SK-N-SH (cell line): ENCODE measurements at places on chromosomes 7 and 10. TPM values are rescaled to one million over a fixed set of nuclear protein-coding genes. Genes with fewer than 3 reads are reported as not detected.
A peak's percentile ranks its signal among the peaks of the same experiment; 100 is the strongest.

The NRP1 gene
- 129 and 149 TPM in 2 replicates for polyA plus RNA-seq

GRCh38 chr10:99888622-99889021 lies 106.2 kb downstream of the ABCC2 start:
- H3K27me3 ChIP-seq = no peaks in the 10 kb centered on the region
- peaks cover 80% of the 10 kb centered on the region for H3K36me3 ChIP-seq
- H3K4me1 ChIP-seq = peaks cover 12% of the 10 kb centered on the region; the same call in 1 of the 2 replicates
- peak overlapping the region; percentile 23; the same call in 1 of the 2 replicates for H3K27ac ChIP-seq
- no peak for DNase-seq

- no peaks in the 10 kb centered on the region for H3K36me3 ChIP-seq
- no peak for DNase-seq
- H3K4me3 ChIP-seq = no peak overlapping the region
Observed at GRCh38 chr7:72337390-72338167, 74.6 kb downstream of the CALN1 start.

DNA sequence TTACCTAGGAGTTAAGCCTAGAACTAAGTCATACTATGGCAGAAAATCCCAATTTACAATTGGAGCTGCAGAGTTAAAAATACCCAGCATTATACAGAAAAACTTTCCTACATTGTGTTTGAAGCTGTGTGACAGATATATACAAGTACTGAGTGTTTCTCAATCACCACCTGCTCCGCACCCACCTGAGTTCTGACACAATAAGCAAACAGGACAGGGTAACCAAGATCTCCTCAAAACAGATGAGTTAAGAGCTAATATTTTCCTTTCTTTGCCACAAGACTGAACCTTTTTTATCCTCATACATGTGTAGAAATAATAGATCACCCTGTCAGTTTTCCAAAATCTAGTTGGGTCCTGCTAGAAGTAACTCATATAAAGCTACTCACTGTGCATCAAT lies 186.3 kb downstream of the DOCK4 start:
- H3K27ac ChIP-seq = no peak overlapping the region
- no peak for DNase-seq
- H3K27me3 ChIP-seq = no peaks in the 10 kb centered on the region
- no peak overlapping the region for H3K4me3 ChIP-seq

GRCh38 chr7:143379611-143380259 lies 1.4 kb upstream of the ZYX start:
- H3K4me3 ChIP-seq = peak overlapping the region; percentile 79
- DNase-seq = peak; percentile 46
- no peaks in the 10 kb centered on the region for H3K27me3 ChIP-seq
- H3K27ac ChIP-seq = peak overlapping the region; percentile 91
- H3K4me1 ChIP-seq = peaks cover 20% of the 10 kb centered on the region; the same call in 1 of the 2 replicates

GRCh38 chr10:1249142-1249920 lies 193.1 kb downstream of the WDR37 start:
- DNase-seq = no peak
- H3K36me3 ChIP-seq = no peaks in the 10 kb centered on the region
- H3K27me3 ChIP-seq = no peaks in the 10 kb centered on the region

The FAM200A gene
- polyA plus RNA-seq = 6.2 and 8.2 TPM in 2 replicates

- no peak overlapping the region for H3K27ac ChIP-seq
- no peak overlapping the region for H3K4me3 ChIP-seq
- H3K4me1 ChIP-seq = no peaks in the 10 kb centered on the region
- H3K27me3 ChIP-seq = no peaks in the 10 kb centered on the region; the same call in 1 of the 2 replicates
- no peak for DNase-seq
Observed at GRCh38 chr10:67539312-67539711, 156.7 kb downstream of the CTNNA3 start.

DNA sequence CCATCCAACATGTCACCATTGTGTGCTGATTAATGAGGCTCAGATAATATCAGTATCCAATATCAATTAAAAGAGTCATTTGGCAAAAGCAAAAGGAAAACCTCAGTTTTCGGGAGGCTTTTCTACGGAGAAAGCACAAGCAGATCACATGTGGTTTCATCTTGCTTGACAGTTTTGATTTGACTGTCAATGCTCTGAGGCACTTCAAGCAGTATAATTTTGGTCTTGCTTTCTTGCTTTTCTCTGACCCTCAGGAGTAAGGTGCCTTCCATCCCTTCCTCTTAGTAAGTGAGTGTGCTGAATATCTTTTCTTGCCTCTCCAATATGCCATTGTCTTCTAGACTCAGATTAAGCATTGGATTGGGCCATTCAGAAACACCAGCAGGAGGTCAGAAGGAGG lies 115.5 kb upstream of the CALCR start:
- H3K27me3 ChIP-seq = no peaks in the 10 kb centered on the region
- DNase-seq = no peak
- H3K36me3 ChIP-seq = no peaks in the 10 kb centered on the region
- H3K4me1 ChIP-seq = no peaks in the 10 kb centered on the region
- no peak overlapping the region for H3K27ac ChIP-seq
- no peak overlapping the region for H3K4me3 ChIP-seq

The SH2D4B gene
- polyA plus RNA-seq = not detected in 2 replicates

GRCh38 chr7:22268884-22269421 lies 88.0 kb downstream of the RAPGEF5 start:
- H3K4me1 ChIP-seq = no peaks in the 10 kb centered on the region
- no peaks in the 10 kb centered on the region for H3K27me3 ChIP-seq
- DNase-seq = no peak
- H3K4me3 ChIP-seq = no peak overlapping the region
- no peaks in the 10 kb centered on the region for H3K36me3 ChIP-seq

- H3K27ac ChIP-seq = no peak overlapping the region
- H3K4me1 ChIP-seq = peaks cover 9% of the 10 kb centered on the region; the same call in 1 of the 2 replicates
- H3K36me3 ChIP-seq = no peaks in the 10 kb centered on the region
- H3K27me3 ChIP-seq = no peaks in the 10 kb centered on the region
- DNase-seq = peak; percentile 94
- H3K4me3 ChIP-seq = peak overlapping the region; percentile 56
Observed at GRCh38 chr10:96374985-96375830, 16.4 kb upstream of the OPALIN start.

DNA sequence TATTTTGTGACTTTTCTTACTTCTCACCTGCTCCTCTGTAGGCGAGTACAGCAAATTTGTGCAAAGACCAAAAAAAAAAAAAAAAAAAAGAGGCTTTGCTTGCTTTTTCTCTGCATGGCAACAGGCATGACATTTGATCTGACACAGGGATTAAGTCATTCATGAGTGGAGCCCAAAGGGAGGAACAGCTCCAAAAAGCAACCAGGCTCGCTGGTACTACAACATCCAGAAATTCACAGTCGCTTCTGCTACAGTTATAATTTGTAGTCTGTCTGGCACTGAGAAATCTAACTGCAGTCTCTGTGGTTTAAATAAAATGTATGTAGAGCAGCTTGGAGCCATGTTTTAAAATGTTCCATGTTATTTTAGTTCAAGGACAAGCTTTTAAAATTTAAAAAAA lies 31.7 kb downstream of the MKX start:
- no peak overlapping the region for H3K27ac ChIP-seq
- no peaks in the 10 kb centered on the region for H3K36me3 ChIP-seq

The TUBB8 gene
- 0.06 and 0.13 TPM in 2 replicates for polyA plus RNA-seq

DNA sequence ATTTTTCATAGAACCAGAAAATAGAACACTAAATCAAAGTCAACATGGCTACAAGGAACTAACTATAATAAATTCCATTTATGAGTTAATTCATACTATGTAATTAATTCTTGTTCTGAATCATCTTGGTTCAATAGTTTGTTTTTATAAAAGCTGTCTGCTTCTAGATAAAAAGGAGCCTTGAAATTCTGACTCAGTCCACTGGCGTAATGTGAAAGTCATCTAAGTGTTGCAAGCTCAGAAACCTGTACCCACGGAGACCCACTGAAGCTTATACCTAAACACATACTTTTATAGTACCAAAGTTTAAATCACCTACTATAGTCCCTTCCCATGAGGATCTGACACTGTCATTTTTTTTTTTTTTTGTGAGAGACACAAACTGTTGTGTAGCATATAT lies 489.4 kb downstream of the SEMA3D start:
- H3K27ac ChIP-seq = peak overlapping the region; percentile 54
- H3K27me3 ChIP-seq = no peaks in the 10 kb centered on the region
- no peaks in the 10 kb centered on the region for H3K36me3 ChIP-seq
- DNase-seq = no peak
- peaks cover 3% of the 10 kb centered on the region for H3K4me1 ChIP-seq
- no peak overlapping the region for H3K4me3 ChIP-seq

The TYW1B gene
- 1.4 and 1.8 TPM in 2 replicates for polyA plus RNA-seq

The ZNF365 gene
- 4.5 and 5.9 TPM in 2 replicates for polyA plus RNA-seq

DNA sequence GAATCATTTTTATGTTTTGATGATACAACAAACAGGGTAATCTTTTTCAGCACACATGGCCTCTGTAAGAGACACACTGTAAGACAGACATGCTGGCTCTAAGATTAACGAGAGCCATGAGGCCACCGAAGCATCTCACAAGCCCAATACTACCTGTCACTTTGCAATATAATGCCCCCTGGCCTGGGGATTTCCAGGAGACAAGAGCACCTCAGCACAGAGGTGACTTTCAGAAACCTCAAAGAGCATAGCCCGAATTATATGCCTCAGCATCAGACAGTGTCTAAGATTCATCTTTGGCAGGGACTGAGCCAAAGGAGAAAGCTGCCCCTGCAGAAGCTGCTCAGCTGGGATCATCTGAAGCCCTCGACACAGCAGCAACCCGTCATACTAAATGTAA lies 44.2 kb upstream of the TMEM213 start:
- H3K4me1 ChIP-seq = peaks cover 19% of the 10 kb centered on the region; the same call in 1 of the 2 replicates
- no peaks in the 10 kb centered on the region for H3K36me3 ChIP-seq
- no peak overlapping the region for H3K27ac ChIP-seq
- no peak overlapping the region for H3K4me3 ChIP-seq
- no peaks in the 10 kb centered on the region for H3K27me3 ChIP-seq
- no peak for DNase-seq

DNA sequence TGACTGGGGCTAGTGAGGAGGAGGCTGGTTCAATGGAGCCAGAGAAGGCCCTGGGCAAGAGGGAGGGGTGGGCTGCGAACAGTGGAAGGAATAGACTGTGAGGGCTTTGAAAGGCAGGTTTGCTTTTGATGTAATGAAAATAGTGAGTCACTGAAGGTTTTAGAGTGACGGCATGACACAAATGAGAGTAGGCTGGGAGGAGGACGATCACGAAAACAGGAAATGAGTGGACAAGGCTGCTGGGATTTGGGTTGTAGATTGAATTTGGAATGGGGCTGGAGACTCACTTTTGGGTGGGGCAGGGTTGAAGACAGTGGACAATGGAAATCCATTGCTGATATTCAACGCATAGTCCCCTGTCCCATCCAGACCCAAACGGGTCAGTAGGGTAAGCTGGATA lies 139.6 kb downstream of the CDH23 start:
- no peak overlapping the region for H3K27ac ChIP-seq
- H3K36me3 ChIP-seq = no peaks in the 10 kb centered on the region
- DNase-seq = no peak
- H3K4me3 ChIP-seq = no peak overlapping the region

The CYP3A4 gene
- polyA plus RNA-seq = not detected in 2 replicates

- no peaks in the 10 kb centered on the region for H3K36me3 ChIP-seq
- H3K27me3 ChIP-seq = no peaks in the 10 kb centered on the region
- no peak for DNase-seq
- no peak overlapping the region for H3K27ac ChIP-seq
- no peak overlapping the region for H3K4me3 ChIP-seq
Observed at GRCh38 chr7:137313201-137313600, 30.3 kb downstream of the PTN start.

GRCh38 chr7:102061354-102061945 lies 225.2 kb upstream of the SH2B2 start:
- H3K27ac ChIP-seq = no peak overlapping the region
- H3K4me1 ChIP-seq = peaks cover 9% of the 10 kb centered on the region; the same call in 1 of the 2 replicates
- DNase-seq = no peak
- no peaks in the 10 kb centered on the region; the same call in 1 of the 2 replicates for H3K36me3 ChIP-seq
- no peak overlapping the region for H3K4me3 ChIP-seq
- H3K27me3 ChIP-seq = no peaks in the 10 kb centered on the region

The GCK gene
- 1.1 and 1.6 TPM in 2 replicates for polyA plus RNA-seq

DNA sequence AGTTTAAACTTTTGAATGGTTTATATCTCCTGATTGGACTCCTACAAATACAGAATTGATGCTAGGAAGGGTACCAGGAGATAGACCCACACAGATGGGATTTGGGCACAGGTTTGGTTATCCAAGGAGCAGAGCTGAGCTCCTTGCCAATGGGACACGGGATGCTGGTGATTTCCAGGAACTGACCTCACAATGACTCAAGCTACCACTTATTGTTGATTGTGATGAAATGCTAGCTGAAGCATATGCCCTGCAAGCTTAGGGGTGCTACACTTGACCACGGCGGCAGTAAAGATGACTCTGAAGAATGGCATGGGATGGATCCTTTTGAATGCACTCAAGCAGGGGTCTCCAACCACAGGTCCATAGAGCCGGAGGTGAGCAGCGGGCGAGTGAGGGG lies 45.5 kb upstream of the VKORC1L1 start:
- peaks cover 9% of the 10 kb centered on the region for H3K36me3 ChIP-seq
- H3K4me1 ChIP-seq = no peaks in the 10 kb centered on the region
- no peaks in the 10 kb centered on the region for H3K27me3 ChIP-seq
- no peak overlapping the region for H3K27ac ChIP-seq
- H3K4me3 ChIP-seq = no peak overlapping the region

The SPDYE2B gene
- not detected in 2 replicates for polyA plus RNA-seq

The MSS51 gene
- polyA plus RNA-seq = 0.95 and 1.8 TPM in 2 replicates

DNA sequence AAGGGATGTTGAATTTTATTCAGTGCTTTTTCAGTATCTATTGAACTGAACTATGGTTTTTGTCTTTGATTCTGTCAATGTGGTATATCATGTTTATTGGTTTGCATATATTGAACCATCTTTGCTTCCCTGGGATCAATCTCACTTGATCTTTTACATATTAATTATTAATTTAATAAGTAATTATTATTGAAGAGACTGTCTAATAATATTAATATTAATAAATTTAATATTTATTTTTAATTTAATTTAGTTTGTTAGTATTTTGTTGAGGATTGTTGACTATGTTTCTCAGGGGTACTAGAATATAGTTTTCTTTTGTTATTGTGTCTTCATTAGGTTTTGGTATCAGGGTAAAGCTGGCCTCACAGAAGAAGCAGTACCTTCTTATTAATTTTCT lies 26.5 kb upstream of the TRA2A start:
- no peak overlapping the region for H3K27ac ChIP-seq
- DNase-seq = no peak
- no peak overlapping the region for H3K4me3 ChIP-seq
- no peaks in the 10 kb centered on the region for H3K36me3 ChIP-seq
- no peaks in the 10 kb centered on the region for H3K4me1 ChIP-seq

- no peaks in the 10 kb centered on the region for H3K4me1 ChIP-seq
- H3K36me3 ChIP-seq = no peaks in the 10 kb centered on the region
- H3K27me3 ChIP-seq = no peaks in the 10 kb centered on the region
- no peak for DNase-seq
- H3K27ac ChIP-seq = no peak overlapping the region
Observed at GRCh38 chr7:4675771-4676367, 6.2 kb upstream of the FOXK1 start.

- no peaks in the 10 kb centered on the region for H3K27me3 ChIP-seq
- no peak overlapping the region for H3K4me3 ChIP-seq
- H3K27ac ChIP-seq = no peak overlapping the region
- DNase-seq = no peak
Observed at GRCh38 chr7:69957661-69958060, 359.4 kb downstream of the AUTS2 start.
